RCC 7860 (cell line): ENCODE measurements at places on chromosomes 5 and 9.

GRCh38 chr5:52665559-52665958 is 122.2 kb upstream of the ITGA1 start:
- DNase-seq: no peak

- DNase-seq: no peak
Measured at GRCh38 chr5:81698813-81699212, 52.1 kb downstream of the SSBP2 start.

DNA sequence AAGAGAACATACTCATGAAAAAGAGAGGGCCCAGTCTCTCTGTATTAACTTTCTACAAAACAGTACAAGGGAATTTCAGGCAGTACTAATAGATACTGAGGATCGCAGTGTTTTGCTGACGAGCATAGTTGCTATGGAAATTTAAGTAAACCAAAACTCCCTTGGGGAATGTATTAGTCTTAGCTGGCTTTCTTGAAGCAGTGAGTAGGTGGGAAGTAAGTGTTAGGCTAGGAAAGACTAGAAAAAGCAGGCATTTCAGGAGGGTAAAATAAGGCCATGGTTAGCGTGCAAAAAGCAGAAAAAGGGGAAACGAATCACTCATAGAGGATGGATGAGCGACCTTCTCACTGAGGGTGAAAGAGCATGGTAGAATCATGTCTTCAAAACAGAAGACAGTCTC is 84.3 kb upstream of the ACTBL2 start:
- DNase-seq: no peak

DNA sequence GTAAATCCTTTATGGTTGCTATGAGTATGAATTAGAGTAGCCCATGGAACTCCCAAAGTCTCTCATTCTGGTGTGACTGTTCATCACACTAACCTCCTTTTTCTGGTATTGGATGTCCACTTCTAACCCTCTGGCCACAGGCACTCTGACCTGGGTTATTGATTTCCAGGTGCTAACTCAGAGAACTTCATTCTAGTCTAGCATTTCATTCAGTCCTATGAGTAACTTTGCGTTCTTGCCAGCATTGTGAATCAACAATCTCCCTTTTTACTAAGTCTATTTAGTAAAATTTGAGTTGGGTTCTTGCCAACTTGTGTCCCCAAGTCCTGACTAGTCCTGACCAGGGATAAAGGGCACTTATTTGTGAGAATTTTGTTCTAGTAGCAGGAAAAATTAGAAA is 103.5 kb downstream of the SNX18 start:
- no peak for DNase-seq

DNA sequence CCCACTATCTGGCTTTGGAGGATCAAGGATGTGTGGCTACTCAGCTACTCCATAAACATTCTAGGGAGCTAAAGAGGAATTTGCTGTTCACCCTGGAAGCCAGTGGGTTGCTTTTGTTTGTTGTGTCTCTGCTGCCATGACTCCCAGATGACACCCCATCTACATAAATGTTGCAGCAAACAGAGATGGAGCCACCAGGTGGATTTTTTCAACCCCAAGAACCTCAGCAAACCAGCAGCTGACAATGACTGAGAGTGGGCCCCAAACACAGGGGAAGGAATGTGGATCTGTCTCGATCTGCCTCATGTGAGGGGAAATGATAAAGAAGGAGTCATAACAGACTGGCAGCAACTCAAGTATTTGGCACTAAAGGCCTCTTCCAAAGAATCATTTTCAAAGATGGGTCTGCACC is 132.7 kb upstream of the TNC start:
- peak; percentile 55 for DNase-seq

- no peak for DNase-seq
Measured at GRCh38 chr5:125046838-125047237, 300.4 kb upstream of the ZNF608 start.
